ENCODE measurements at places on chromosomes 6 and 20.

DNA sequence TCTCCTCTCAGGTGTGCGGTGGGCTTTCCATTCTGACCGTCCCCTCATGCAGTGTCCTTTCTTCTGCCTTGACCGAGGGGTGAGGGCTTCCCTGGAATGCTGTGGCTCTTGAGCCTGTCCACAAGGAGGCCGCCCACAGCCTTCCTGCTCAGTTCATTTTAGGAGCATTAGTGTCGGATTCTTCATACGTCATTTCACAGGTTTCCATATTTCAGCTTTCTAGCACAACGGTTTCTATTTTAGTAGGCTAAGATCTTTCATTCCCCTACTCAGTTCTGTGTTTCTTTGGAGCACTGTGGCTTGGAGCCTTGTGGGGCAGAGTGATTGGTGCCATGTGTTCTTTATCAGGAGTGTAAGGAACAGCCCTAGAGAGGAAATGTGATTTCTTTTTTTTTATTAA is 5.5 kb downstream of the PPP1R3G start:
- DNase-seq = no peak

- DNase-seq = no peak
Measured at GRCh38 chr20:55456316-55456940, 548.9 kb downstream of the CBLN4 start.

DNA sequence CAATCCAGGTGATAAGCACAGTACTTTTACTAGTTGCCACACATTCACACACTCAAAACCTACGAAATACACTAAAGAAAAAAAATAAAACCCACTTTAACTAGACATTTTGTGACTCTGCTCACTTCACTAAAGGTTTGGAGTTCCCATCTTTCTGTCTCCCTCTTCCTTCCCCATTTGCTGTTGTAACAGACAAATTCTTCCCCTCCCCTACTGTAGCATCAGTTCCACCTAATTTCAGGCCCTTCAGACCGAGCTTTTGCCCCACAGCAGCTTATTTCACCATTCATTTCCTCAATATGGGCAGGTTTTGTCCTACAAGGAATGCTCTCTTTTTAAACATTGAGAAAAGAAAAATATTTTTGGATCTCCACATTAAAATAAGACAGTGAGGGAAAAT is 31.3 kb upstream of the MRAP2 start:
- no peak for DNase-seq

- DNase-seq = no peak
Measured at GRCh38 chr6:167708501-167709094, 118.1 kb upstream of the AFDN start.

DNA sequence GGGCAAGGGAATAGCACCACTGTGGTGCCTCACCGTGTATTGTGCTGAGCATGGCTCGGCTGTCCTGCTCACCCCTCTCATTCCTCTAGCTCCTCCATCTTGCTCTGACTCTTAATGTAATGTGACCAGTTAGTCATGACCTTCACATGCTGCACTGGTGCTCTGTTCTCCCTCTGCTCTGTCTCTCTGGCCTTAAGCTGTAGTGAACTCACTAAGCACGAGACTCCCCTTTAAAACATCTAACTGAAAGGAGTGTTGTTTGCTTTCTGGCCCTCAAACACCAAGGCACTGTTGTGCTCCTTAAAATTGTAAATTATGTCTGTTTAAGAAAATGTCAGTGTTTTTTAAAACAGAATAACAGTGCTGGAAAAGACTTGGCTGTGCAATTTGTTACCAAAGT is 140.4 kb downstream of the HDGFL1 start:
- no peak for DNase-seq

GRCh38 chr6:107156617-107157016 is 41.3 kb upstream of the BEND3 start:
- no peak for DNase-seq

- no peak for DNase-seq
Measured at GRCh38 chr6:119608994-119609393, 259.4 kb upstream of the MAN1A1 start.

DNA sequence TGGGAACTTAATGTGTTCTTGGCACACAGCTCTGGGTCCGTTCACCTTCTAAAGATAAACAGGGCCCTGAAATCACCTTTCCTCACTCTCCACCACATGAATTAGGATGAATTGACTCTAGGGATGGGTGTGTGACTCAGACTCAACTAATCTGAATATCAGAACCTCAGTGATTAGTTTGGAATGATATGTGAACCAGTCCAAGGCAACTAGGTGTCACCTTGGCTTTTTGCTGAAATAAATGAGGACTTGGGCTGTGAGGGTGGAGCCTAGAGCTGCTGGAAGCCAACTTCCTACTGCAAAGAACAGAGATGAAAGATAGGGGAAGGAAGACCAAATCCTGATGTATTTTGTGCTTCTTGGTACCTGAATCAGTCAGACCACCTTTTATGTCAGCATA is 132.0 kb upstream of the RNF24 start:
- DNase-seq = no peak

GRCh38 chr20:2026004-2026403 is 32.1 kb upstream of the PDYN start:
- no peak for DNase-seq

DNA sequence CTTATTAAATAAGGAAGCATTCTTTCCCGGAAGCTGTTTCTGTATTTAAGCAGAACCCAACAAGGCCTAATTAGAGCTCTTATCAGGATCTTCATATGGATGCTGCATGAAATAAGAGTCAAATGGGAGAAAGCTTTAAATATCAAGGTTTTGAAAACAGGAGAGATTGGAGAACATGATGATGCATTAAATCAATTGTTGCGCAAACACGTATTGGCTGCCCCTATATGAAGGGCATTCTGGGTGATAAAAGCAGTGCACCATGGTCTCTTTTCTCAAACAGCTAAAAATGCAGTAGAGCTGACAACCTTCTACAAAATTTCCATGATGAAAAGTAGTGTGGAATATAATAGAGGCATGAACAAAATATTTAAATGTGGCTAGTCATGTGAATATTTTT is 98.9 kb downstream of the TBXT start:
- DNase-seq = no peak

DNA sequence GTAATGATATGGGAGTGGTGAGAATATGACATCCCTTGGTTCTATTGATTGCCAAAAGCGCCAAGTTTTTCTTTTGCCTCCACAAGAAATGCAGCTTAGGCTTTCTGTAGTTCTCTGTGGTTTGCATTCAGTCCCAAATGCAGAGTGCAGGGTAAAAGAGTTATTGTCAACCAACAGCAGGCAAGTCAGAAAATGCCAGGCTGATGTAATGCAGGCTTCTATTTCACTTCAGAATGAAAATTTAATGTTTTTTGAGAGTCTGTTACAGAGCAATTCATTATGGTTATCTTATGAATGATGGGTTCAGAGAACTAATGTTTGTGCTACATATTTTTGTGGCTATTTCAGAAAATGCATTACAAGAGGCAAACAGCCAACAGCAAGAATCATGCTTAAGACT is 293.5 kb downstream of the CENPW start:
- no peak for DNase-seq

DNA sequence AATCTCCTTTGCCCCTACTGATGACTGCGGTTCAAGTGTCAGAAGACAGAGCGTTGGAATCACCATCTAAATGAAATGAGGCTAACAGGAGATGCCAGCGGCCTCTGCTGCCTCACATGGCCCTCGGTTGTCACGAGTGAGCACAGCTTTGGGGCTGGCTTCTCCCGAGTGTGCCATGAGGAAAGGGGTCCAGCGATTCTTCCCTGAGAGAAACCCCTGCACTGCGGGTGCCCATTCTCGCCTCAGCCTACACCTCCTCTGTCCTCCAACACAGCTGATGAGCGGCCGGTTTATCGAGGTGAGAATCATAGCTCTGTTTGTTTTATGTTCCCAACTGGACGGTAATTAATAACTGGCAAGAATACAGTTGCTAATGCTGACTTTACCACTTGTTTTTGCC is 144.7 kb upstream of the RPS6KA2 start:
- DNase-seq = no peak

- DNase-seq = no peak
Measured at GRCh38 chr6:43269273-43270007, 26.2 kb downstream of the TTBK1 start.

- DNase-seq = no peak
Measured at GRCh38 chr6:27867945-27868300, 44.3 kb downstream of the OR2B2 start.

DNA sequence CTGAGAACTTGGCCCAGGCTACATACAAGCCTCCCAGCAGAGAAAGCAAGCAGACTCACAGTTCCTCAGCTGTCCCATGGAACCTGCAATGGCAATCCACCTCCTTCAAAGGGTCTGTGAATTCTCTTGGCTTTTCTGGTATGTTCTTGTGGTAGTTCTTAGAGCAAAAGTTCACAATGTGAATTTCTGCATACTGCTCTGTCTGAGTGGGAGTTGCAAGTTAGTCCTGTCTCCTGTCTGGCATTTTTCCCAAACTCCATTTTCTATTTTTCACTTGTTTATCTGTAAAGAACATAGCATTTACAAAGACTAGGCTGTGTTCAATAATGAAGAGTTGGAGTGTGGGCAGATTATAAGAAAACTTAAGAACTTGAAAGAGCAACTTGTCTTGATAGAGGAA is 269.9 kb downstream of the BCKDHB start:
- no peak for DNase-seq

DNA sequence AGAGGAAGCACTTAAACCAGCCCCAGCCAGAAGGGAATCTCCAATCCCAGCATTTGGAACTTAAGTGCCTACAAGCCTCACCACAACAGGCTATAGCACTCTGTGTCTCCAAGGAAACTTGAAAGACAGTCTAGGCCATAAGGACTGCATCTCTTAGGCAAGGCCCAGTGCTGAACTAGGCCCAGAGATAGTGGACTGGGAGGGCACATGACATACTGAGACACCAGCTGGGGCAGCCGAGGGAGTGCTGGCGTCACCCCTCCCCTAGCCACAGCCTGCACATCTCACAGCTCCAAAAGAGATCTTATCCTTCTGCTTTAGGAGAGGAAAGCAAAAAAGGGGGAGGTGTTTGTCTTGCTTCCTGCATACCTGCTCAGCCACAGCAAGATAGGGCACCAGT is 618.5 kb downstream of the COL12A1 start:
- DNase-seq = no peak

- peak; percentile 52 for DNase-seq
Measured at GRCh38 chr20:23350904-23351838, 580 bp downstream of the NXT1 start.

GRCh38 chr6:42916288-42916687 is 435 bp downstream of the PTCRA start:
- no peak for DNase-seq

DNA sequence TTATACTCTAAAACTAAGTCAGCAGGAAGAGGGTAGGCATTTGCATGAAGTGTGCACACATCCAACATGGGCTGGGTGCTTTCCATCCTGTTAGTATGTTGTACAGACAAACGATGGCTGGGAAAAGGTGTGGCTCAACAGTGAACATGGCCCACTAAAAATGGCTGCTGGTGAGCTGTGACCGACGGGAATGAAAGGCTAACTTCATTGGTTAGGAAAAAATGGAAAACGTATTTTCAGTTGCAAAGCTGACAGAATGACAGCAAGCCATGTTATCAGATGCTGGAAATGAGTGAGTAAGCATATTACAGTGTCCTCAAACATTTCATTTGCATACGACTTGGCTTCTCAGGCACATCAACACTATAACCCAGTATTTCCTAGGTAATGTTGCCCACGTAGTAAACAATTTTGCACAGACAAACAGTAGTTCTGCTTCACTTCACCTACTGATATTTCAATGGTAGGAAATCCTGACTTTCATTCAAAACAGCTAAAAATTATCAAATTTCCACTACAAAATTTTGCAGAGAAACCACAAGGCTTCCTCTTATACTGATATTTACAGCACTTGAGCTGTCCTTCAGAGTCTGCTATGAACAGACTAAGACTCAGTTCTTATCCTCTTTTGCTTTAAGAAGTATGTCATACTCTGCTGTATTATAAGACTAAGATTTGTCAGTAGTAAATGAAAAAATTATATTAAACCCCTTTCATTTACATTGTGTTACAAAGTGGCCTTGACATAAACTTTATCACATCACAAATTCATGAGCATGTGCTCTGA is 98.9 kb downstream of the IRF4 start:
- no peak for DNase-seq

GRCh38 chr6:43254138-43254817 is 11.0 kb downstream of the TTBK1 start:
- DNase-seq = no peak

DNA sequence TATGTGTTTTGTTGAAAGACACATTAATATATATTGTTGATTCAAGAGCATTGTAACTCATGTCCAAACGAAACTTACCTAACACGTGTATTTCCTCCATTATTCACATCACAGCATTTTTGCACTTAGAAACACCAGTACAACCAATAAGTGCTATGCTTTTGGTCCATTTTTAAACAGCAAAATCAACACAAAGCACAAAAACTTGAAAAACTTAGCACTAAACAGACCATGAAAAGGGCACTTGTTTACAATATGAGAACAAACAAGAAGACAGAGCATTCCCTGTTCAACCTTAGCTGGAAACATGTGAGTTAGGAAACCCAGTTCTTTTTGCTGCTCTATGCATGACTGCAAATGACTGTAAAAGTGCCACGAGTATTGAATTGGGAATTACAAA is 9.6 kb downstream of the GLYATL3 start:
- no peak for DNase-seq

DNA sequence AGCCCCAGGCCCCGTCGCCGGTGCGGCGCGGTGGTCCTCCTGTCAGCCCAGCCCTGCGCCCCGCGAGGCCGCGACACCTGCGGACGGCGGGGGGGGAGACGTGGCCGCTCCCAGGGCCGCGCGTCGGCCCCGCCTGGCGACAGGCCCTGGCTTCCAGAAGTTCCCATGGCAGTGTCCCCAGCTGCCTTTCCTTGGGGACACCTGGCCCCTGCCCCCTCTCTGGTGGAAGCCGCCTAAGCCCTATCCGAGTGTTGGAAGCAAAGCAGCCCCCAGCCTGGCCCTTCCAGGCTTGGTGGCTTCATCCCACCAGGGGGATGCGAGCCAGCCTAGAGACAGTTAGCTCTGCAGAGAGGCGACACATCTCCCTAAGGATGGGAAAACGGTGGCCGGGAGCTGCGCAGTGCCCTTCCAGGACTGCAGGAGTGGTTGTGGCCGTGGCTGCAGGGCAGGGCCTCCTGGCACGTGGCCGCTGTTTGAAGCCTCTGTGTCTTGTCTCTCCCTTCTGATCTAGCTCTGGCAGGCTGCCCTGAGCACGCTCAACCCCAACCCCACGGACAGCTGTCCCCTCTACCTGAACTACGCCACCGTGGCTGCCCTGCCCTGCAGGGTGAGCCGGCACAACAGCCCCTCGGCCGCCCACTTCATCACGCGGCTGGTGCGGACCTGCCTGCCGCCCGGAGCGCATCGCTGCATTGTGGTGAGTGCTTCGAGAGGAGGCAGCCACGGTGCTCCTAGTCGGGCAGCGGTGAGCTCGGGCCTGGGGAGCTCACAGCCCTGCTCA is 816 bp downstream of the NPEPL1 start:
- no peak for DNase-seq

DNA sequence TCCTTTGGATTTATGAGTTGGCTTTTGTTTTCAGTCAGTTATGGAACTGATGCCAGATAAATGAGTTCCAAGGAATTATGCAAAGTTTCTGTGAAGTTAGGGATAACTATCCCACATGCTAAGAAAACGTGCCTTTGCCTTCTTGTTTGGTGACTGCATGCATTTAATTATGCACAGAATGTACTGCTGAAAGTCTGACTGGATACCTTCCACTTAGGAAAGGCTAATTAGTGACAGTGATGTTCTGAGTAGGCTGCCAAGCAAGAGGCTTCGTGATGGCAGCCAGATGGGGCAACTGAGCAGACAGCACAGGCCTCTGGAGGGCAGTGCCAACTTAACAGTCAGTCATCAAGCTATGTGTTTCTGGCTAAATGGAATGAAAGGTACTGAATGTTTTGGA is 289.9 kb downstream of the CD109 start:
- DNase-seq = no peak
